Activated naive CD8-positive, alpha-beta T cell treated with anti-CD3 and anti-CD28 coated beads, Interleukin-2, amount 50 U/mL, for 16 hours (primary cell): ENCODE measurements at places on chromosomes 16 and 17.
A peak's percentile ranks its signal among the peaks of the same experiment; 100 is the strongest.

GRCh38 chr17:17243163-17243562 is 6.2 kb upstream of the FLCN start:
- no peak for DNase-seq

DNA sequence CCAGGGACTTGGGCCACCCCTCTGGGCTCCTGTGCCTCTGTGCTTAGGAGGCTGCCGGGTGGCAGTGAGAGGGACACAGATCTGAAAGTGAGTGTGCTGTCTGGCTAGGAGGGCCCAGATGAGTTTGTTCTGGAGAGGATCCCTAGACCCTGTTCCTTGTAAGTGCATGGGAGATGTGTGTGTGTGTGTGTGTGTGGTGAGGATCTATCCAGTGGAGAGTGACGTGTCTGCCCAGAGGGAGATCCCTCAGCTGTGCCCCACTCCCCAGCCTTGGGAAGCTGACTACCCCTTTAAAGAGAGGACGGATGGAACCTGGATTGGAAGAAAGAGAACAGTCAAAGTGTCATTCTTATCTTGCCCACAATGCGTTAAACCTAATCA is 25.5 kb upstream of the CDC42EP4 start:
- DNase-seq, result no peak

DNA sequence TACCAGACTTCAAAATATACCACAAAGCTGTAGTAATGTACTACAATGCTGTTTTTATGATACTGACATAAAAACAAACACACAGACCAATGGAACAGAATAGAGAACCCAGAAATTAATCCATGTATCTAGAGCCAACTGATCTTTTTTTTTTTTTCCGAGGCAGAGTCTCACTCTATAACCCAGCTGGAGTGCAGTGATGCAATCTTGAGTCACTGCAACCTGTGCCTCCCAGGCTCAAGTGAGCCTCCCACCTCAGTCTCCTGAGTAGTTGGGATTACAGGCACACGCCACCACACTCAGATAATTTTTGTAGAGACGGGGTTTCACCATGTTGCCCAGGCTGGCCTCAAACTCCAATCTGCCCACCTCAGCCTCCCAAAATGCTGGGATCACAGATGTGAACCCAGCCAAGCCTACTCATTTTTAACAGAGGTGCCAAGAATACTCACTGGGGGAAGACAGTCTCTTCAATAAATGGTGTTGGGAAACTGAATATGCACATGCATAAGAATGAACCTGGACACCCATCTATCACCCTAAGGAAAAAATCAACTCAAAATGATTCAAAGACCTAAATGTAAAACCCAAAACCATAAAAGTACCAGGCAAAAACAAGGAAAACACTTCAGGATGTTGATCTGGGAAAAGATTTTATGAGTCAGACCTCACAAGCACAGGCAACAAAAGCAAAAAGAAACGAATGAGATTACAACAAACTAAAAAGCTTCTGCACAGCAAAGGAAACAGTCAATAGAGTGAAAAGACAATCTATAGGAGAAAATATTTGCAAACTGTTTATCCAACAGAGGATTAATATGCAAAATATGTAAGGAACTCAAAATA is 63.1 kb downstream of the STX8 start:
- DNase-seq, result no peak

- DNase-seq, result no peak
These were observed 14.1 kb downstream of the KRT39 start for GRCh38 chr17:40952661-40953060.

GRCh38 chr17:39753514-39754160 is 15.9 kb downstream of the GRB7 start:
- peak; percentile 35 for DNase-seq

GRCh38 chr16:76035689-76036088 is 241.5 kb upstream of the CNTNAP4 start:
- no peak for DNase-seq

DNA sequence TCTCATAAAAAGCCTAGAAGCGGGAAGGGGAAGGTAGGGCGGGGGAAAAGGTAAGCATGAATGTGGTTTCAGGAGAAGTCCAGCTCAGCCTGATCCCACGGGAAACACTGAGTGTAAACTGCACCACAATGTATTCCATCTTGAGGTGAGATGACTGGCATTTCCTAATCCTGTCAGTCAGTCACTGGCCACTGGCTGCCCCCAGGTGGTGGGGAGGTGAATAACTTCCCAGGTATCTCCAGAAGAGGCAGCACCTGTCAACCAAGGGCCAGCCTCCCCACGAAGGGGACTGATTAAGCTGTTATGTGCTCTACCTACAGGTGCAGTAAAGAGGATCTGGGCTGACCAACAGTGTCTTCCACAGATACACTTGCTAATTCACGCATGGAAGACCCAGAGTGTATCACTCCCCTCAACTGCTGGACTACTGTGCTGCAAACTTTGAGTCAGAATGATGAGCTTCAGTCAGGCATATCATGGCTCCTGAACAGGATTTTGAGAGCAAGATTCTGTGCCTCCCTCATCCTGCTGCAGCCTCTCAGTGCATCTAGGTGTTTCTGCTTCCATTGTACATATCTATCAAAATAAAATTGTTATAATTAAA is 108.5 kb upstream of the CCL2 start:
- no peak for DNase-seq

- DNase-seq, result peak; percentile 63
These were observed 8.5 kb downstream of the ALOXE3 start for GRCh38 chr17:8109661-8110455.

- DNase-seq, result no peak
These were observed 29.8 kb downstream of the ANKRD40 start for GRCh38 chr17:50677851-50678375.

GRCh38 chr17:49766918-49767530 is 3.1 kb upstream of the FAM117A start:
- DNase-seq, result no peak

DNA sequence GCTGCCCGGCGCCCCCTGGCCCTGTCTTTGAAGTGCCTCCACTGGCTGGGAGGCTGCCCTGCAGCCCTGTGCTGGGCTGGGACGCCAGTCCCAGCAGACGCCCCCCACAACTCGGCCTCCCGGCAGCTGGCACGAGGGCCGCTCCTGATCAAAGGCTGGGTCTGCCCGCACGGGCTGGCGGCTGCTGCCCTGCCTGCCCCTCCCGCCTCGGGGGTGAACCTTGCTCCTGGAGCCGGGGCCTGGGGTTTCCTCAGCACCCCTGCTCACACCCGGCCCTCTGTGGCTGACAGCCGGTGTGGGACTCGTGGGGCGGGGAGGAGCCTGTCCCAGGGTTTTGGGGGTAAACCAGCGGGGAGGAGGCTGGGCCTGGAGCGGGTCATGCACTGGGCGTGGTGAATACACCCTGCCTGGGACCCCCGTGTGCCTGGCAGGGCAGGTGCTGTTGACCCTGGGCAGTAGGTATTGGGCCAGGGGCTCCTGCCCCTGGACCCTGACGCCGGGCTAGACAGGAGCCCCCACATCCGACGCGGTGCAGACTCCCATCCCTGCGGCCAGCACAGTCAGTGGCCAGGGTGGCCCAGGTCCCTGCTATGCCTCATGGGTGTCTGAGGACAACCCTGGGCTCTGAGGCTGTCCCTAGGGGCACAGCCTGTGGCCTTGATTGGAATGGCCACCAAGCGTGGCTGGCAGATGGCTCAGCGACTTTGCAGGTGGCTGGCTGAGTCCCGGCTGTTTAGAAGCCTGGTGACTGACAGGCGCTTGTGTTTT is 21.7 kb downstream of the CENPX start:
- no peak for DNase-seq

DNA sequence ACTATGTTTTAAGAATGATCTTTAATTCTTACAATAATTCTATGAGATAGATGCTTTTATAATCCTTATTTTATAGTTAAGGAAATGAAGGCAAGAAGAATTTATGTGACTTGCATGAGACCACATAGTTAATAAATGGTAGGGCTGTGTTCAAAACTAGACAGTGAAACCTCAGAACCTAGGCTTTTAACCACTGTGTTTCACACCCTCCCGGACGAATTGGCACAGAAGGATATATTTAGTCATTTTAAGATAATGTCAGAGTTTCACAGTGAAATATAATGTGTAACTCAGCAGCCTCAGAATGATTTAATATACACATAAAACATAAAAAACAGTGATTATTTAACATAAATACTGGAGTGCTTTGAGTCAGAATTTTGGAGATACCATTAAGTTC is 57.0 kb downstream of the NSRP1 start:
- no peak for DNase-seq

DNA sequence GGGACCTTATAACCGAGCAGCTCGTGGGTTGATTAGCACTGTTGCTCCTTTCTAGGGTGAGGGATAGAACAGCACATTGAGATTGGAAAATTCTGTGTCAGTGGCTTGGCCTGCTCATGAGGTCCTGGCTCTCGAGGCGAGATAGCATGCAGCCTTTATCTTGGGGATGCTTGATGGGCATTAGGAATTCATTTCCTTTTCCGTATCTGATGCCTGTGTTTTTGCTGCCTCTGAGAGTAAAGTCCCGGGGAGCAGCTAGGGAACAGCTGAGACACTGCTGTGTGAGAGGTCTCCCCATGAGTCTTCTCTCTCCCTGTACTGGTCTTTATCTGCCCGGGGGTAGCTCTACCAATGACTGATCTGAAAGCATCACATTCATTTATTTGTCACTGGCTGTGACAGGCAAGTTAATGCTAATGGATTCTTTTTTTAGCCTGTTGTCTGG is 14.5 kb downstream of the MSI2 start:
- no peak for DNase-seq

DNA sequence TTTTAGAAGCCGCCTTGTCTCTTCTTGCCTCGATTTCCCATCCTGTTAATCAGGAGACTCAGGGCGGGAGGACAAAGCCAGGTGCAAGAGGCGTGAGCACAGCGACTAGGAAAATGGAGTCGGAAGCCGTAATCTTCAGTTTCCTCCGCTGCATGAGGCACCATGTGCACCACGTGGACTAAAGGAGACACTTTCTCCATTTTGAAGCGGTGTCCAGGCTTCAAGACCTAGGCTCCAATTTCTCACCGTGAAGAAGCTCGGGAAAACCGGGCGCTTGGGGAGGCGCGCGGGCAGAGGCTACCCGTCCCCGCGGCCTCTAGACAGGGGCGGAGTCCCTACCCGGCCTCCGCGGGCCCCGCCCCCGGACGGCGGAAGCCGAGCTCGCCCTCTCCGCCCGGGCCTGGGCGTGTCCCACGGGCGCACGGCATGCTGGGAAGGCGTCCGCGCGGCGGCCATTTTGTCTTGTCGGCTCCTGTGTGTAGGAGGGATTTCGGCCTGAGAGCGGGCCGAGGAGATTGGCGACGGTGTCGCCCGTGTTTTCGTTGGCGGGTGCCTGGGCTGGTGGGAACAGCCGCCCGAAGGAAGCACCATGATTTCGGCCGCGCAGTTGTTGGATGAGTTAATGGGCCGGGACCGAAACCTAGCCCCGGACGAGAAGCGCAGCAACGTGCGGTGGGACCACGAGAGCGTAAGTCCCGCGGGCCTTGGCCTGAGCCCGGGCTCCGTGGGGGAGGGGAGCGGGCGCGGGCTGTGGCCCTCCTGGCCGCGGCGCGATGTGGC is at the start of gene LUC7L3:
Gene LUC7L3, plus strand, starts transcription at position 460 of the 780 bp plus-strand sequence. Its CDS starts 130 bp downstream, at position 590.
- peak; percentile 81 for DNase-seq

GRCh38 chr17:8924595-8924994 is 40.9 kb downstream of the PIK3R5 start:
- no peak for DNase-seq

GRCh38 chr17:60910415-60910814 is 232.8 kb downstream of the BCAS3 start:
- no peak for DNase-seq

- no peak for DNase-seq
These were observed 210.3 kb downstream of the CNTNAP4 start for GRCh38 chr16:76487411-76488064.

GRCh38 chr16:88503374-88503770 is 50.3 kb downstream of the ZFPM1 start:
- DNase-seq, result no peak

GRCh38 chr17:57902117-57902799 is 52.4 kb upstream of the MRPS23 start:
- DNase-seq, result no peak

DNA sequence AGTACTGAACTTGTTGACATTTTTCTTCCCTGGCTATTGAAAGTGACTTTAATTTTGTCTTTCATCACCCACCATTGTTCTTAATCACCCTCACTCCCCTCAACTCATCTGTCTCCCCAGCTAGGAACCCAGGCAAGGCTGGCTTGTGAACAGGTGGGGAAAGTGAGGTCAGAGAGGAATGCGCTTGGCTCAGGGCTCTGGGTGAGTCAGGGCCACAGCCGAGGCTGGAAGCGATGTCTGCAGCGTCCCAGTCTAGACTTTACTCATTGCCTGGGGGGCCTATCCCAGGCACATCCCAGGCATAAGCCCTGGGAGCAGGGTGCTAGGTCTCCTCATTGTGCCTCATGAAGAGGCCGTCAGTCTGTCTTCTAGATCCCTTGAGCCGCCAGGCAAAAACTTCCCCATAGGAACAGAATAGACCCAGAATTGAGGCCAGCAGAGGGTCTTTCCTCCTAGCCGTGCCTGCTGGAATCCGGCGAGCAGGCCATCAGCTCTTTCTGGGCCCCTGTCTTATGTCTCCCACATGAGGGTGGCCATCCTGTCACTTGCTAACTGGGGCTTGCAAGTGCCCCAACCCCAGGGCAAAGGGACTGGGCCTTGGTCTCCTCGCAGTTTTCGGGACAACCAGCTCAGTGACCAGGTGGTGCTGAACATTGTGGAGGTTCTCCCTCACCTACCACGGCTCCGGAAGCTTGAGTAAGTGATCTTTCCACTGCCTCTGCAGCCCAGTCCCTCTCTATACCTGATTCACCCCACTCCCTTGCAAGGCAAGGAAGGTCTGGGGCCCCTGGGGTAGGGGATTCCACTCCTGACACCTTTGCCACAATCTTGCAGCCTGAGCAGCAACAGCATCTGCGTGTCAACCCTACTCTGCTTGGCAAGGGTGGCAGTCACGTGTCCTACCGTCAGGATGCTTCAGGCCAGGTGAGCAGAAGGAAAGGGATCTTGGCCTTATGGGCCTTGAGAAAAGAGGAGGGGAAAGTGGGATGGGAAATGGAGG is 40.1 kb downstream of the NLRC5 start:
- DNase-seq, result no peak

- DNase-seq, result no peak
These were observed 700 bp downstream of the MFAP4 start for GRCh38 chr17:19386051-19386929.

DNA sequence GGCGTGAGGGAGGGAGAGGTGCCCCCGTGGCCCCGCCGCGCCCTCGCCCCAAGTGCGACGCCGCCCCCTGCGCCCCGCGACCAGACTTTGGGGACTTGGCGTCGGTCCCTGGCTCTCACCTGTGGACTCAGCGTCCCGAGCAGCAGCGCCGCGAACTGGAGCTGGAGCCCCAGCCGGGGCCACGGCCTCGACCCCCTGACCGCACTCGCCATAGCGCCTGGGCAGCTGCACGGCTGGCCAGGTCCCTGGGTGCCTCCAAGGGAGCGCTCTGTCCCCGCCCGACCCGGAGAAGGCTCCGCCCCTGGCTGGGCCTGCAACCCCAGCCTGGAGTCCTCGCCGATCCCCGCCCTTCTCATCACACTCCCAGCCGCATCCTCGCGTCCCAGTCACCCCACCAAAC is at the start of gene ERN2:
Gene ERN2, minus strand, starts transcription at position 247 of the 400 bp plus-strand sequence. Its CDS starts 35 bp downstream, at position 212.
- DNase-seq, result no peak
